ENCODE measurements at places on chromosomes 12 and 14.

DNA sequence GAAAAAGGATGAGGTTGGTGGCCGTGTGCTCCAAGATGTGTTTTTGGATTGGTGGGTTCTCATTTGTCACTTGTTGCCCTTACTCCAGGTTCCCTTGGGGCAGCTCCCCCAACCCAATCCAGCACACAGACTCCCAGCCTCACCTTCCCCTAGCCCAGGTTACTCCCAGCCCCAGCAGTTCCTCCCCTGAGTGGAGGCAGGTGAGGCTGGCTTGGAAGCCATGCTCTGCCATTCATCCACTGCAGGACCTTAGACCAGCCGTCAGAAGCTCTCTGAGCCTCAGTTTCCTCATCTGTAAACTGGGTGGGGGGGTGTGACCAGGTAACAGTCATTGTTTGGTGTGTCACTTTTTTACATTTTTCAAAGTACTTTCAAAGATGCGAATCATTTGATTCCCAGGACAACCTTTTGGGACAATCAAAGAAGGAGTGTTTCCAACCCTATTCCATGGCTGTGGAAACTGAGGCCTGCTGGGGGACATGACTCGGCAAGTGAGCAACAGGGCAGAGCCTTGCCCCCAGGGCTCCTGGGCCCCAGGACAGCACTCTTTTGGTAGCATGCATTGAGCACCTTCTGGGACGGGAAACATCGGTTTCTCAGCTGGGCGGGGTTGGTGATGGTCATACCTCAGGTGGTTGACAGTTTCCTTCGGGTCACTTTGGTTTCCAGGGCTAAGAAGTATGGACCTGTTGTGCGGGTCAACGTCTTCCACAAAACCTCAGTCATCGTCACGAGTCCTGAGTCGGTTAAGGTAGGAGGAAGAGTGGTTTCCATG is 7.2 kb downstream of the CYP46A1 start:
- DNase-seq: no peak

DNA sequence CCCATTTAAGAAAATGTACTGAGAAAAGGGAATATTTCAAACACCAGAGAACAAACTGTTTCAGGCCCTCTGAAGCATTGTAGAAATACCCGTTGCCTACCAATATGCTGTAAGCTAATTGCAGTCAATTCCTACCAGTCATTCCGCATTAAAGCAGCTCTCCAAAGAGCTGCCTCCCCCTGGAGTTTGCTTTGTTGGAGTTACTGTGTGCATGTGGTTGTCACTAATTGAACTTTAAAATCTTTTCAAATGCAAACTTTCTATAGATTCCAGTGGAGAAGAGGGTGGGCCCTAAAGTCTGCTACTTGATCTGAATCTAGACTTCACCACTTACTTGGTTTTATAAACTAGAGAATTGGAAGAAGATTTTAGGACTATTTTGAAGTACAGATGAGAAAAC is 112.7 kb downstream of the PLXNC1 start:
- DNase-seq: no peak

DNA sequence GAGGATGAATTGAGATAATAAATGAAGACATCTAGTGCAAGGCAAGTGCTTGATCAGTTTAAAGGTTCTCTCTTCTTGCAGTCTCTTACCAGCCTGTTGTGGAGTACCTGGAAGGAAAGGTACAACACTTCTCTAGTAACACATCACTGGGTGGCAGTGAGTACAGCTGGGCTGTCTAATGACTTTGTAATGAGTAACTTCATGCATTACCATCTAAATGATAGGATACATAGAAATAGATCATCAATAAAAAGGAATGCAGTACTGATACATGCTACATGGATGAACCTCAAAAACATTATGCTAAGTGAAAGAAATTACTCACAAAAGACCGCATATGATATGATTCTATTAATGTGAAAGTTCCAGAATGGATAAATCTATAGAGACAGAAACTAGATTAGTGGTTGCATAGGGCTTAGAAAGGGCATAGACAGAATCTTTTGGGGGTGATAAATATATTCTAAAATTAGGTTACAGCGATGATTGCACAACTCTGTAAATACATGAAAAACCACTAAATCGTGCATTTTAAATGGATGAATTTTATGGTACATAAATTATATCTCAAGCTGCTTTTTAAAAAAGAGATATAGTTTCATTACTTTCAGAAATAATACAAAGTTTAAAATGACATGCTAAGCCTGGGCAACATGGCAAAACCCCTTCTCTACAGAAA is 224.4 kb downstream of the CHST11 start:
- no peak for DNase-seq

DNA sequence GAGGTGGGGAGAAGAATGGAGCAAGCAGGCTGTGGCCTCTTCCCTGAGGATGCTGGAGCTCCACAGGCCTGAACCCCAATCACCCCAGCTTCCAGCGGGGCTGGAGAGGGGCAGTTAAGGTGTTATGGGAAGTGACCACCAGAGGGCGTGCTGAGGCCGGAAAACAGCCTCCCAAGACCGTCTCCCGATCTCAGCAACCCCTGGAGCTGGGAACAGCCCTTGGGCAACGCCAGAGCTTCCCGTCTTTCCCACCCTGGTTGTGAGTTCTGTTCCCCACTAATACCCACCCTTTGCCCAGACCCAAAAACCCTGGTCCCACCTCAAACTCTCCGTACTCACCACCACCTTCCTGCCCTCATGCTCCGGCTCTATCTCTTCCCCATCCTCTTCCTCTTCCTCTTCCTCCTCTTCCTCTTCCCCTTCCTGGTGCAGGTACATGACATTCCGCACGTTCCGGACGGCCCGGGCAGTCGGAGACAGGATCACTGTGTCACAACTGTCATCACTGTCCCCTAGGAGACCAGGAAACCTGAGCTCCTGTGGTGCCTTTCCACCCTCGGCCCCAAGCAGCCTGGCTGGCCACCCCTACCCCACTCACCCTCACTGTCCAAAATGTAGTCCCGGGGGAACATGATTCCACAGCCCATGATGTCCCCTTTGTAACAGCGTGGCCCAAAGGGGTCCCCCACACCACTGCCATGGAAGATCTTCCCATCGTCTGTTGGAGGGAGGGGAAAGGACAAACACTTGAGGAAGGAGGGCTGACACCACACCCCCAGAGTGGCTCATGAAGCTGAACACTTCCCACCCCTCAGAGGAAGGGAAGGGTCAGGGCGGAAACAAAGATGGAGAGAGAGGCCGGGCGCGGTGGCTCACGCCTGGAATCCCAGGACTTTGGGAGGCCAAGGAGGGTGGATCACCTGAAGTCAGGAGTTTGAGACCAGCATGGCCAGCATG is 12.9 kb downstream of the SPRYD3 start:
- DNase-seq: peak; percentile 87

DNA sequence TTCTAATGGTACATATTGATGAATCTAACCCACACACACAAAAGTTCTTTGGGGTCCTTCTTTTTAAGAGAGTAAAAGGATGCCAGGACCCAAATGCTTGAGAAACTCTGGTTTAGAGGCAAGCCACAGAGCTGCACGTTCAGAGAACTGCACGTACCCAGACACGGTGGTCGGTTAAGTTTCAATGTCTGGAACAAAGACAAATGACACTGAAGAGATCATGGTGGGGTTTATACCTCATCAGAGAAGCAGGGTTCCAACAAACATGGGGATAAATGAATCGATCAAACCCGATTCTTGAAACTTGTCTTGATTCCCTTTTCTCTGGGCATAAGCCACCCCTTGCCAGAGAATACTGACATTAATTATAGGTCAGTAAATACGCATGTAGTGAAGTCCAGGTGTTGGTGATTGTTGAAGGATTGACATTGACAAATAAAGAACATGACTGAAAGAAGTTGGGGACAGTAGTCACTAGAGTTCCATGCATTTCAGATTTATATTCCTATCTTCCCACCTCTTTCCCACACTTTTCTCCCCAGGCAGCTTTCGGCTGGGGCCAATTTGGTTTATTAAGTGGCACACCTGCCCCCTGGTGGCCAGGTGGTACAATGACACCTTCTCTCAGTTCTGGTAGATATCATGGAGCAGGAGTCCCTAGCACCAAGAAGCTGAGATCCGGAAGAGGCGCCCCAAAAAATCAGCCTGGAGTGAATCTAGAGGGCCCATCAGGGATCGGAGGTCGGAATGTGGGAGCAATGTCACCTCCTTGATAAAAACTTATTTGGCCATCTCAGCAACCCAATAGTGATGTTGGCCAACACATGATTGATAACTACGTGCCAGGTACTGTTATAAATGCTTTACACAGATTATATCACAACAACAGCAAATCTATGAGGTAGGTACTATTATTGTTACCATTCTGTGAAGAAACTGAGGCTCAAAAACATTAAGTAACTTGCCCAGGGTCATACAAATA is 17.8 kb upstream of the HDAC7 start:
- DNase-seq: peak; percentile 86

- DNase-seq: no peak
These were observed 90.7 kb upstream of the ATP2B1 start for GRCh38 chr12:89799316-89799715.

GRCh38 chr12:123960856-123961255 is 11.8 kb downstream of the CCDC92 start:
- no peak for DNase-seq

- DNase-seq: no peak
These were observed 88.2 kb upstream of the NTF3 start for GRCh38 chr12:5343711-5344110.

DNA sequence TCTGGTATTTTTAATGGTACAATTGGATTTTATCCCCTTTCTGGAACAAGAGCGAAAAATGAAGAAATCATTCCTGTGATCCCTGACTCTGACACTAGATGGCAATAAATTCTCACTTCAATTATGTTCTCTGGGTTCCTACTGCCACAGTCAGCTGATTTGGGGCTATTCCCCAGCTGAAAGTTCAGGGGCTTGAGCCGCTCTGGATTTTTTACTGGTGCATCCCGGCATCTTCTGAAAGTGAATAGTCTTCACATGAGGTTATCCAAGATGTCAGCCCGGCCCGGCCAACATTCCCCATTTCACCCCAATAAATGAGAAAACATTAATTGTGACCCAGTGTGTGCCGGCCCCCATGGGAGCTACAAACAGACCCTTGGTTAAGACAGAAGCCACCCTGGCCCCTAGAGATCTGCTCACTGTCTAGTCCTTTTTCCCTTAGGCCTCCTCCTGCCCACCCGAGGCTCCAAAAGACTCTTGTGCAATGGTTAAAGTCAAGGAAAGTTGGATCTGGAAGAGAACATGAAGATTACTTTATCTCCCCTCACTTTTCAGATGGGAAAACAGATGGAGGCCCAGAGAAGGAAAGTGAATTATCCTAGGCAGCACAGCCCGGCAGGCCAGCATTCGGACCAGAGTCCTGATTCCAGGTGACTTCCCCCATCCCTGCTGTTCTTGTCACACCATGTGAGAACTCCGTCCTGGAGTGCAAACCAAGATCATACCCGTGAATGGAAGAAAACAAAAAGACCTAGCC is 20.8 kb downstream of the CKAP4 start:
- peak; percentile 74 for DNase-seq

DNA sequence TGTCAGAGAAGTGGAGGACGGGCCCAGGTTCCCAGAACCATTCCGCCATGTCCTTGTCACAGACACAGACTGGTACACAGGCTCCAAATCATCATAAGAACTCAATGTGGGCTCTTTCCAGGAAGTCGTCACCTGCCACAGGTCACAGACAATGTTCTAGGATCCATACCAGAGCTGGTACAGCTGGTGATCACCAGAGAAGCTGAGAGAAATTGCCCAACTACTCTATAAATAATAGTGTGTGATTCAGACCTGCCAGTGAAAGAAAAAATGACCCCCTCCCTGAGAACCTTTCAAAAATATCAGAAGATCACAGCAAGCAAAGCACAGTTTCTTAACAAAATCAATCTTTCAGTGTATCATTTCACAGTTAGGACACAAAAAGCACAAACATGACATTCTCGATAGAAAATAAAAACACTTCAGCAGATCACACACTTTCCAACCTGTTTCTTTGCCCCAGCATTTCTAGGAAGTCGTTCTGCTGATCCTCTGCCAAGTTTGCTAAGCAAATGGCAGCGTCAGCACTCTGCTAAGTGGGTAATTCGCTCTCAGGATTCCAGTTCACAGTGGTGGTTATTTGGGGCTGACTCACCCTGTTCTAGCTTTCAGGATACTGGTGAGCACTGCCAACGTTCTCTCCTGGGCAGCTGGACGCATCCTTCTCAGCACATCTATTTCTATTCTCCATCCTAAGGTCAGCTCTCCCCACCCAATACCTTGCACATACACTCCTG is 223.3 kb upstream of the SFSWAP start:
- DNase-seq: peak; percentile 47

DNA sequence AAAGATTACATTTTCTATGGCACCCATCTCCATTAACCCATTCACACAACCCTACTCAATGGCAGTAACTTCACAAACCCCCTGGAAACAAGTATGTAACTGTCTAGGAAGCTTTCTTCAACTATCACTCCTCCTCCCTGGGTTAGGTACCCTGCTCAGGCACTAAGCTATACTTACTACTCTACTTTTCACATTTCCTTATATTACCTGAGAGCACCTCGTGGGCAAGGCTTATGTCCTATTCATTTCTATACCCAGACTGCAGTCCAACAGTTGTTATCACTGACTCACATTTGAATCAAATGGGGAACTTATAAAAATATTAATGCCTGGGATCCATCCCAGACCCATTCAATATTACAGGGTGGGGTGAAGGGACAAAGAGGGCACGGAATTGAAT is 4.6 kb downstream of the PAWR start:
- DNase-seq: no peak

DNA sequence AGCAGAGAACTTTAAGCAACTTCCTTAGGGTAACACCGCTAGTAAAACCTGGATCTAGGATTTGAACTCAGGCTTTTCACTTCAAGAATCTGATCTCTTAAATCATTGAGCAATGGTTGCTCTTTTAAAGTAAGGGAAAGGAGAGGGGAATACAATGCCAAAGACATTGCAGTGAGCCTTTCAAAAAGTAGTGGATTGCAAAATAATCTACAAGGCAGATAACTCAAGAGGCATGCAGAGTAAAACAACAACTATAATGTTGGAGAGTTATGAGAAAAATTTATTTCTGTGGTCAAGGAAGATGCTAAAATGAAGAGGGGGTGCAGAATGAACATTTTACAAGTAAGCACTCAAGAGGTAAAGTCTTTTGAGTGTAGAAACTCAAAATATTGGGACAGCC is 432.6 kb downstream of the C12orf50 start:
- DNase-seq: no peak

GRCh38 chr14:90831821-90832220 is 15.6 kb upstream of the TTC7B start:
- no peak for DNase-seq

GRCh38 chr14:32469388-32470160 is 140.5 kb downstream of the AKAP6 start:
- peak; percentile 69 for DNase-seq

DNA sequence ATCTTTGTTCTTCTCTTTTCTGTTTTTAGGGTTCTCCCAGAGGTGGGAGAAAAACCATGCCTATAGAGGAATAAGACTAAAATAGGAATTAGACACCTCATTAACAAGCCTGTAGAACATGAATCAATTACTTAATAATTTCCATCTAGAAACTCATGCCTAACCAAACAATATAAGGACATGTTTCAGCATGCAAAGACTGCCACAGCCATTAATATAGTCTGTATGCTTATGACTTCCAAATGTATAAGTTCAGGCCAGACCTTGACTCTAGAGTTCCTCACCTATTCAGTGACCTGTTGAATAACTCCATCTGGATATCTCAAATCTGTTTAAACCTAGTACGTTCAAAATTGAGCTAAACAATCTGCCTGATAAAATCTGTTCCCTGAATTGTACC is 304.6 kb downstream of the BMP4 start:
- no peak for DNase-seq

- no peak for DNase-seq
These were observed 17.5 kb downstream of the MLXIP start for GRCh38 chr12:122096014-122096413.

Measured in Ammon's horn (tissue), 1 donor.